ENCODE measurements at places on chromosomes 1 and 21.
A peak's percentile ranks its signal among the peaks of the same experiment; 100 is the strongest.

- no peak for DNase-seq
Measured at GRCh38 chr1:151935154-151935553, 25.8 kb upstream of the THEM4 start.

- DNase-seq: no peak
Measured at GRCh38 chr1:210516092-210516656, 187.5 kb downstream of the HHAT start.

DNA sequence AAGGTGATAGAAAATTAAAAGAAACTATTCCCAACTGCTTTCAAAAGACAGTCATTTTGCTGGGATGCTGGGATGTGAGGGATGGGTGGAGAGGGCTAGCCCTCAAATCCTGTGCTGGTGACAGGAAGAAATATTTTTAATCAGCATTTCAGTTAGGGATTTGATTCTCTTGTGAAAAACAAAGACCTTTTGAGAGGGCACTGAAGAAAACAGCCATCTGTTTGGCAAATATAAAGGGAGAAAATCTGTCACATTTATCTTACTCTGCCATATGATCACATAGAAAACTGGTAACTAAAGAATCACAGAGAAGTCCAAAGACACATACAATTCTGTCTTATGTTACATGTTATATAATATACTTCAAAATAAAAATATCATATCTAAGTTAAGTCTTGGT, 12.3 kb downstream of the STXBP3 start:
- DNase-seq: no peak

- no peak for DNase-seq
Measured at GRCh38 chr1:174788981-174789380, 210.8 kb upstream of the CACYBP start.

GRCh38 chr1:164558461-164559341, at the start of gene PBX1:
PBX1 (plus strand) TSS chr1:164559184.
- DNase-seq: peak; percentile 15

- DNase-seq: no peak
Measured at GRCh38 chr1:56387071-56387740, 192.2 kb downstream of the PLPP3 start.

- DNase-seq: no peak
Measured at GRCh38 chr1:39615086-39615673, 24.3 kb downstream of the HEYL start.

Measured in activated naive CD4-positive, alpha-beta T cell (primary cell).